Cardiac septum (tissue), 1 donor: ENCODE measurements at places on chromosomes 2 and 18. TPM values are rescaled to one million over a fixed set of nuclear protein-coding genes. Genes with fewer than 3 reads are reported as not detected.

GRCh38 chr2:18178736-18179349, 300.4 kb downstream of the KCNS3 start:
- no peak for DNase-seq

DNA sequence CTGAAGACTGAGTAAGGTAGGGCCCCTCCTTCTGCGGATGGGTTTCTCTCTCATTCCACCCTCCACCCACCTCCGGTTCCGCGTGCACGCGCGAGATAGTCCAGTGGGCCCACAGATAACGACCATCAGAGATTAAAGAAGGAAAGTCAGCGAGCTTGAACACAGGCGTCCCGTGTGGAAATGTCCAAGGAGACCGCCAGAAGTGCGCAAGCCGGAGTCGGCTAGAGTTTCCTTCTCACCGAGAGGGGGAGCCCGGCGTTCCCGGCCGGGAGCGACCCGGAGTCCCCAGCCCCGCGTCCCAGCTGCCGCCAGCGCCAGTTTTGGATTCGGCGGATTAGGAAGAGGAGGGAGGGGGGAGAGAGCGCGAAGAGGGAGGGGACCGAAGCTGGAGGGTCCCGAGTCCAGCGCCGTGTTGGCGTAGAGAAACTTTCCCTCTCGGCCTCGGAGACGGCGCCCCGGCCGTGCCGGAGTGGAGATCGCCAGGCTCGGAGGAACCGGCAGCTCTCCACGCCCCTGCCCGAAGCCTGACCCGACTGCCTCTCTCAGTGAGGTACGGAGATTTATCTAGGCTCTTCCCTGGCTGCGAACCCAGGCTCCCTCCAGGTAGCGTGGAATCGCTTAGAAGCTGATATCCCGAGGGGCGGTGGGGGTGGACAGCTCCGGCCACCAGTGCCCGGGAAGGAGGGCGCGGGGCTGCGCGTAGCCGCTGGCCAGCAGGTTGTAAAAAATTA, at the start of gene GULP1:
TSS of gene GULP1 (plus strand) at position 258 of the 731 bp plus-strand sequence. CDS start 185,829 bp downstream, outside the sequence.
- peak; percentile 79 for DNase-seq

GRCh38 chr18:3528231-3528630, 78.3 kb downstream of the TGIF1 start:
- no peak for DNase-seq

GRCh38 chr2:233142355-233142897, 82.3 kb downstream of the INPP5D start:
- DNase-seq: peak; percentile 57

- no peak for DNase-seq
Measured at GRCh38 chr2:3728104-3729054, 25.0 kb downstream of the DCDC2C start.

- DNase-seq: no peak
Measured at GRCh38 chr18:46950064-46950656, 32.8 kb downstream of the KATNAL2 start.

GRCh38 chr2:121480826-121481225, 49.9 kb upstream of the RNU4ATAC start:
- no peak for DNase-seq

GRCh38 chr2:54073796-54074195, 41.6 kb upstream of the ACYP2 start:
- DNase-seq: no peak

GRCh38 chr2:43569921-43570320, 25.9 kb downstream of the THADA start:
- no peak for DNase-seq

GRCh38 chr2:8300905-8301304, 381.0 kb upstream of the ID2 start:
- no peak for DNase-seq

DNA sequence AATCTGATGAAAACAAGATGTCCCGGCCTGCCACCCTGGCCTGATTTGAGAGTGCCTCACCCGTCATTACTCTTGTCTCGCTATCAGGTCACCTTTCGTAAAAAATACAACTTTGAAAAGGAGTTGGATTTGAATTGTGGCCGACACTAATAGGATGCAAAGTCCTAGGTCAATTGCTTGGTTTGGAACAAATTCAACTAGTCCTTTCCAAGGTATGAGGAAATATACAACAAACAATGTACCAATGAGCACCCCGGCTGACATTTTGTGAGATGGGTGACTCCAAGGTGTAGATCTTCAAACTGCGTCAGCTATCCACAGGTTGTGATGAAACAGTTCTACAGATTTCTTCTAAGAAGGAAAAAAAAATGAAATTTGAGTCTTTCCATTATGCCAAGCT, 77.8 kb downstream of the BCL2 start:
- DNase-seq: no peak

DNA sequence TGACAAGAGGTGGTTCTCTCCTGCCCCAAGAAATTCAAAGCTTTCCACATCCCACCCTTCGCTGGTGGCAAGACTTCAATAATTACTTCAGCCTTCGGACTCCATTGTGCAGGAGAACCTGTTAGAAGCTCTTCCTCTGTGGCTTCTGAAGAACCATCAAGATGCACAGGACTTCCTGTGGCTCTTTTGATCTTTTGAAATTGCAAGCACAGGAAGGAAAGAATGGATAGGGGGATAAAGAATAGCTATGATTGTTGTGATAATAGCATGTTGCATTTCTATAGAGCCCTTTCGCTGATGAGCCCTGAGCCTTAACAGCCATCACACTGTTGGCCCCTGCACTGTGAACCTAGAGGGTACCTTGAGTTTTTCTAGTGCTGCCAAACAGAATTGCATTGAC, 7.4 kb downstream of the EPAS1 start:
- no peak for DNase-seq

GRCh38 chr18:37598396-37598795, 32.8 kb upstream of the CELF4 start:
- no peak for DNase-seq

DNA sequence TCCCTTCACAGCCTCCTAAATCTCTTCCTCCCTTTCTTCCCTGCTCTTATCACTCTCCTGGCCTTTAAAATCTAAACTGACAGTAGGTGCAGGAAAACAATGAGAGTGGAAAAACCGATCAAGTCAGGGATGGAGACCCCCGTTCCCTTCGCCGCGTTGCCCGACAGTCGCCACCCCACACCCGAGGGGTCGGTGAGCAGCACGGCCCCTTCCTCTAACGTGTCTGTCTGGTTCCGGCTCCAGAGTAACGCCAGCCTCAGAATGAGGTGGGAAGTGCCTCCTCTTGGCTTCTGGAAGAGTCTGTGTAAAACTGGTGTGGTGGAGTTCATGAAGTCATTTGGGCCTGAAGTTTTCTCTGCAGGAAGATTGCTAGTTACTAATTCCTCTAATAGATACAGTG, 138.6 kb downstream of the NFATC1 start:
- DNase-seq: no peak

DNA sequence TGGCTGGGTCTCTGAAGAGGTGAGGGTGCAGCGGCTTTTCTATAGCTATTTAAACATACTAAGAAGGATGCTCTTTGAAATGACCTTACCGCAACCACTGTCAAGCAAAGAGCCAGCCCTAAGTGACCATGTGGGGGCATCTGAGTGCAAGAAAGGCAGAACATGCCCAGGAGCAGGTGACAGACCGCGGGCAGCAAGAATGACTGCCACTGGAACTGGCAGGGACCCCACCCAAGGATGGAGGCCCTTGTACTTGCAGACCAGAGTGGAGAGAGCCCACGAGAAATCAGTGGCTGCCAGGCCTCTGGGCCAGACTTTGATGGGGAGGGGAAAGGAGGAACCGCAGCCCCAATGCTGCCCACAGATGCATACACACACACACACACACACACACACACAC, 33.1 kb downstream of the DNMT3A start:
- DNase-seq: no peak

GRCh38 chr2:44936715-44937687, 4.5 kb upstream of the SIX3 start:
- DNase-seq: no peak

DNA sequence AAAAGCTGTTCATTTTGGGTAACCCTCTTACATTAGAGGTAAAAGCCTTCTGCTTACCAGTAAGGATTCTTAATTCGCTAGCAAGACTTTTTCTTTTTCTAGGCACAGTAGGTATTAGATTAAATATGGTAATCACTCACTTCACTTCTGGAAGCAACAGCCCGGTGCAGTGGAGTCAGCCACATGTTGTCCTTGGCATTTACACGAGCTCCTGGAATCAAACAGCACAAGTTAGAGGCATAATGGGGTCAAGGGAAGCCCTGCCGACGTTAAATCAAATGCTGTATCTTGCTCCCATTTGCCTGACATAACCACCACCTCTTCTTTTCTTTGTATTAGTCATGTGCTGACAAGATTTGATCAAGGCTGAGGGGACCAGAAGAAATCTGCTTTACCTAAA, 174.1 kb downstream of the ANKRD44 start:
- no peak for DNase-seq

The RNF125 gene
- 1.5 TPM for total RNA-seq

The C18orf32 gene
- 65.2 TPM for total RNA-seq

The CTAGE1 gene
- total RNA-seq: 0.13 TPM

The MATN3 gene
- total RNA-seq: 0.11 TPM

The TFCP2L1 gene
- 0.03 TPM for total RNA-seq

The RGPD4 gene
- total RNA-seq: 0.19 TPM

The CYP26B1 gene
- 7.0 TPM for total RNA-seq

The LINC00305 gene
- not detected for total RNA-seq

The UGT1A3 gene
- not detected for total RNA-seq
